ENCODE measurements at places on chromosomes 4 and X.

DNA sequence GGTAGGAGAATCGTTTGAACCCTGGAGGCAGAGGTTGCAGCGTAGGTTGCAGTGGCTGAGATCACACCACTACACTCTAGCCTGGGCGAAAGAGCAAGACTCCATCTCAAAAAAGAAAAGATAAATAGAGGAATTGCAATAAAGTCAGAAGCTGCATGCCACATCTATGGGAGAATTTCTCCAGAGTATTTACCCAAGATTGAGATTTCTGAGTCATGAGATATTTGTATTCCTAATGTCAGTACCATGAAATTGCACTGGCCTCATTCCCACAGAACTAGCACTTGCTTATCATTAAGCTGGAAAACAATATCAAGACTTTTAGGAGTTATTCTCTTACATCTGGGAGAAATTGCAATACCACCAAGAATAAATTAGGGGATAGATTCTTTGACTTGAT, 37.4 kb downstream of the ASIC5 start:
- DNase-seq = peak; percentile 6

DNA sequence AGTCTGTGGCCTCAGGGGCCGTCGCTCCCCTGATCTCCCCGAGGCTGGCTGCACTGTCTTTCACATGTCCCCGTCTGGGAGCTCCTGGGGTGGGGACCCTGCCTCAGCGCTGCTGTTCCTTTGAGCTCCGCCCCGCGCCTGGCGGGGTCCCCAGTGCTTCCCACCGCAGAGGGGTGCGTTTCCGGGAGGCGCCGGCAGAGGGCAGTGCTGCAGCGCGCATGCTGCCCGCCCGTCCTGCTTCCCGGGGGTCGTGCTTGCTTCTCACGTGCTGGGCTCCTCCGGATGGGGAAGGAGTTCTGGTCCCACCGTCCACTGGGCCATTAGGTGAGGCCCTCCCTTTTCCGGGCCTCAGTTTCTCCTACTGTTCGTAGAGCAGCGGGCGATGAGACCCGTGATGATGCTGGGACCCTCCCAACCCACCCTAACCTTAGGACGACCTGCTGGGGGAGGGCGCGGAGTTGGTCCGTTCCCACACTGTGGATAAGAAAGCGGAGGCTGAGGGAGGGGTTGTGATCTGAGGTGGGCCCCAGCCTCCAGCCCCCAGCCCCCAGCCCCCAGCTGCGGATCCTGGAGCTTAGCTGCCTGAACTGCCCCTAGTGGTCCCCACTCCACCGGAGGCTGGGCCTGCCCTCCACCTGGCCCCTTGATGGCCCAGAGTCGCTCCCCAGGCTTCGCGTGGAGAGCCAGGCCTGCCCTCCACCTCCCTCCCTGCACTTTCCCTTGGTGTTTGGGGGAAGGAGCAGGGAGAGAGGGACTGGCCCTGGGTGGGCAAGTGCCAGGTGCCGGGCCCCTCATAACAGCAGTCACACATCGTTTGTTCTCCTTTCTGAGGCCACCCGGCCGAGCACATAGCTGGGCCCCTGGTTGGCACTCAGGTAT, 15.3 kb downstream of the CPZ start:
- DNase-seq = no peak

DNA sequence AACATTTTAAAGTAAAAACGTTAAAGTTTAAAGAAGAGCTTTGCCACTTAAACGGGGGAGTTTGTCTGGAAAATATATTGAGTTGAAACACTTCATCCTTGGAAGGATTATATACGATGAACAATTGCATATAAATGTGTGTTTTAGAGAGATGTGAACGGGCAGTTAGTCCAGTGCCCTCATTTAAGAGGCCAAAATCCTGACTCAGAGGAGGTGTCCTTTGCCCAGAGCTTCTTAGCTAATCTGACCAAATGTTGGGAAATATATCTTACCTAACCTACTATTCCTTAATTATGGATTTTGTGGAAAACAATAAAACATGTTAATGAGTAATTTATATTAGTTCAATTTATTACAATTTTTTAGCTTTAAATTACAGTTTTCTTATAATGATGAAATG, 327.2 kb upstream of the DIPK2B start:
- no peak for DNase-seq

DNA sequence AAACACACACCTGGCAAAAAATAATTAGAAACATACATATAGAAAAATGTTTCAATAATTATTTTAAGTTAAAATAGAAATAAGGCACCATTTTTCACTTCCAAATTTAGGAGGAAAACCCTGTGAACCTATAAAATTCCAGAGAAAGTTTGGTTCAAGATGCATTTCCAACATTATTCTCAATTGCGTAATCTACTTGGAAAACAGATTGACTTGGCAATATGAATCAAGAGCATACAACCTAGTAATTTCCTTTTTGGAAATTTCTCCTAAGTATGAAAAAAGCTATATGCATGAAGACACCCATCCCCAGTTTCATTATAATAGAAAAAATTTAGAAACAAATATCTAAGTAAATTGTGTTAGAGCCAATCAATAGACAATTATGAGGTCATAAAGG, 242.9 kb downstream of the IQCM start:
- DNase-seq = no peak

GRCh38 chrX:10986616-10987015, 124.5 kb upstream of the HCCS start:
- no peak for DNase-seq

GRCh38 chr4:82515705-82516104, 46.1 kb downstream of the TMEM150C start:
- DNase-seq = peak; percentile 68

GRCh38 chr4:140874056-140874455, 117.9 kb upstream of the TBC1D9 start:
- no peak for DNase-seq

DNA sequence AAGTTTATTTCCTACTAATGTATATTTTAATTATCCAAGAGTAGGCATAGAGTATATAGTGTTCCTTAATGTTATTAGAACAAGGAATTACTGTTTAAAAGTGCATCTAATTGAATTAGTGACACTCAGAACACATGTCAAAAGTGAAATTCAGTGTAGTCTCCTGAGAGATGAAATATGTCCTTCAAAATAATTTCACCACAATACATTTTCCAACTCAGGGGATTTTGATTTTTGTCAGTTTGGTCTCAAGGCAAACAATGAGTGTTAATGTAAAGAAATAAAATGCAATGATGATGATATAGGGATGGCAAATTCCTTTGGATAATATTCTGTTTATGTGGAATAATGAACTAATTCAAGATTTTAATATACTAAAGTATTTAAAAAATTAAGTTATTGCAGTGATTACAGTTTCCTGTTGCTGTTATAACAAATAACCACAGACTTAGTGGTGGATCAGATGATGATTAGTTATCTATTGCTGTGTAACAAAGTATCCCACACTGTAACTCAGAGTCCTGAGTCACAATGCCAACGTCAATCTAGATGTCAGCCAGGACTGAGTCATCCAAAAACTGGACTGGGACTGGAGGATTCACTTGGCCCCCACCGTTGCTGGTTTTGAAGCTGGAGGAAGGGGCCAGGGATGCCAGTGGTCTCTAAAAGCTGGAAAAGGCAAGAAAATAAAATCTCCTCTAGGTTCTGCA, 148.0 kb upstream of the SLC7A11 start:
- peak; percentile 5 for DNase-seq

- DNase-seq = no peak
Measured at GRCh38 chr4:168757500-168757899, 252.6 kb downstream of the CBR4 start.

GRCh38 chr4:6992728-6993677, 50.2 kb upstream of the TADA2B start:
- no peak for DNase-seq

DNA sequence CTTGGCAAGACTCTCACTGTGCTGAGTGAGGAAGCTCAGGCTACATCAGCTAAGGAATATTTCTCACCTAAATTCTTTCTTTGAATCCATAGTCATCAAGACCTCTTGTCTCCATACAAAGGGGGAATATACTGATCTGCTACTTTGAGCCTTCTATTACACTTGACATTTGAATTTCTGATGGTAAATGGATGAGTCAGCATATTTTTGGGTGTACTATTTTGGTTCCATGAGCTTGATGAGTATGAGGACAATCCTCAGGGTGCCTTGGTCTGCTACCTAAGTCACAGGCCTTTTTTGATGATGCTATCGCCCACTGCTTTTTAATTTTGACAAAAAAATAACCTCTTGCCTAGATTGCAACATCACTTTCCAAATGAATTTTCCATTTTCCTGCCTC, 415.7 kb downstream of the PPP1R2C start:
- no peak for DNase-seq

GRCh38 chr4:2963966-2964471, 648 bp downstream of the GRK4 start:
- peak; percentile 45 for DNase-seq

GRCh38 chr4:7654550-7655445, 220.1 kb upstream of the PSAPL1 start:
- peak; percentile 24 for DNase-seq

Data from fibroblast of upper back skin (primary cell).